ENCODE measurements at places on chromosomes 4 and X.

- no peak for DNase-seq
These were observed 2.7 kb downstream of the CT55 start for GRCh38 chrX:135168486-135168885.

DNA sequence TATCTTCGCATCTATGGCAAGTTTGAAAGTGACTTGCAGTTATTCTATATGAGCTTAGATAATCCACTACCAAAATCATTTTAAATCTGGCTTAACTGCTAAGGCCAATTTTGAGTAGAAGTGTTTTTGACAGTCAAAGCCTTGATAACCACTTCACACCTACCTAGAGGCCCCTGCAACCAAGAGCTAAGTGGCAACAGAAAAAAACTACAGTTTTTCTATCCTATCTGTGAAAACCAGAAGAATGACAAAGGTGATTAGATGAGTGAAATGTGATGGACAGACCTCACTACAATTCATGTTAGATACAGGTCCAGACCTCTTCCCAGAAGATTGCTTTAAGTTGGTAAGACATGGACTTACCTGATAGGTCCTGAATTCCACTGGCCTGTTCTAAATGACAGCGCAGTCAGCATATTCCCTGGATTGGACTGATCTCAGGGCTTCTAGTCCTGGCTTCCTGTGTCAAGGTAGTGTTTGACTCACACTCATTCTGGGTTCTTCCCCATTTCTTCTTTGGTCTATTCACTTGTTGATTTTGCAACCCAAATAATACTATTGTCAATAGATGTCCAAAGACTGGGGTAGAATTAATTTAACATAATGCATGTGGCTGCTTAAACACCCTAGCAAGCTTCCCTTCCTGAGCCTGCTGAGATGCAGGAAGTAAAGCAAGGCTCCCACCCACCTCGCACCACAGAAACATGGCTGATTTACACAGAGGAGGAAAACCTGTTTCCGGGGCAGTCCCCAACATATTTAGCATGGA lies 65.1 kb downstream of the PPP3CA start:
- no peak for DNase-seq

DNA sequence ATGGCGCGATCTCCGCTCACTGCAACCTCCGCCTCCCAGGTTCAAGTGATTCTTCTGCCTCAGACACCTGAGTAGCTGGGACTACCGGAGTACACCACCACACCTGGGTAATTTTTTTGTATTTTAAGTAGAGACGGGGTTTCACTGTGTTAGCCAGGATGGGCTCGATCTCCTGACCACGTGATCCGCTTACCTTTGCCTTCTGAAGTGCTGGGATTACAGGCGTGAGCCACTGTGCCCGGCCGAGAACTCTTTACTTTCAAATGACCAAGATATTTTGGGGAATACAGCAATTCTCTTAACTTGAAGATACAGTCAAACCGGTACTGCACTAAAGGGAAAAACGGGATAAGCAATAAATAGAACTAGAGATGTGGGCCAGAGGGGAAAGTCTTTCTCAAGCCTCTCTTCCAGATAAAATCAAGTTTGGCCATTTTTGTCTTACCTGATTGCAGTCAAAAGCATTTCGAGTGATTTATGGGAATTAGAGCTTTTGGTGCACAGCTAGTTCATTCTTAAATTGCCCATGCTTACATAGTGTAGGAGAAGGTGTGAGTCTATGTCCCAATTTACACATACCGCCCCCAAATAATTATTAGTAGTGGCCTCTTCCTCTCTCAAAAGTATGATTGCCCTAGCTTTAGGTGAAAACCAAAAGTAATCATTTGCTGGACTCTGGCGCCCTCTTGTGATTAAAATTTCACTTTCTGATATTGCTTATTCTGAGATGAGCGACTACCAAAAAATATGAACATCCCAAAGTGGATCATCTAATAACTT lies 53.2 kb upstream of the ABCG2 start:
- peak; percentile 83 for DNase-seq

- no peak for DNase-seq
These were observed 190.6 kb downstream of the PPP3CA start for GRCh38 chr4:101156619-101157310.

DNA sequence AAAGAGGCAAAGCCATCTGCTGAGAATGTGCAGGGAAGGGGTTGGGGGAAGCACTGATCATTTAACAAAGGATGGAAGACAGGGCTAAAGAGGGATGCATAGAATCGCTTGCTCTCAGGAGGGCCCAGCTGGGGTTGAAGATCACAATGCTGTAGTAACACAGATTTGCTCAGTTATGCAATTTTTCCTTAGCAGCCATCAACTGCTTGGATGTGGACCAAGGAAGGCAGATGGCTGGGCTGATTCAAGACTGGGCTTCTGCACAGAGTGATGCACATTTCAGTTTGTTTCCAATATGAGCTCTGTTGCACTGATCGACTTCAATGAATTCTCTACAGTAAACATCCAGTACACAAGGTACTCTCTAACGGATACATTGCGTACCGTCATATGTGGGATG lies 127.8 kb upstream of the TBL1X start:
- DNase-seq = peak; percentile 87

DNA sequence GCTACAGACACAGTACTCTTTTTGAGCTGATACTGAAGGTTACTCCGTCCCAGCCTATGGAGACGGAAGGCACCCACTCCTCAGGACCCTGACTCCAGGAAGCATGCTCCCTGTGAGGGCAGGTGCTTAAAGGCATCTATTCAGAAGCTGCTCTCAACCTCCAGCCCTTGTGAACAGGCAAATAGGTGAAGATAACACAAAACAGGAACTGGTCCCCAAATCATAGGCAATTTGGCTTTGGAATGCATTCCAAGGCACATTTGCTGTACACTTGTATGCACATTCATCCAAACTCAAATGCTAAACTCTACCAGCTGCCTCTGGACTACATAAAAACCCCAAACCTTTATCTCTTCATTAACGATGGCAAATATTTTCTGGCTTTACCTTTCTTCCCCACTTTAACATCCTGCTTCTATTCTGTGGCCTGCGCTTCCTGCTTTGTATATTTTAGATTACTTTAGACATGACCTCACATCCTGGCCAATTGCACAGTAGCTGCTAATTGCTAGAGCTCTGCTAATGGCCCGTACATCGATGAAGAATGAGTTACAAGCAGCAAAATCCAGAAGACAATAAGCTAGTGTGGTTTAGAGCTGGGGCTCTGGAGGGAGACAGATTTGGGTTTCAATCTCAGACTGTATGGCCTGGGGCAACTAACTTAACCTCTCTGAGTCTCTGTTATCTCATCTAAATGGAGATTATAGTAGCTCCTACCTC lies 3.2 kb downstream of the SEL1L3 start:
- DNase-seq = no peak

DNA sequence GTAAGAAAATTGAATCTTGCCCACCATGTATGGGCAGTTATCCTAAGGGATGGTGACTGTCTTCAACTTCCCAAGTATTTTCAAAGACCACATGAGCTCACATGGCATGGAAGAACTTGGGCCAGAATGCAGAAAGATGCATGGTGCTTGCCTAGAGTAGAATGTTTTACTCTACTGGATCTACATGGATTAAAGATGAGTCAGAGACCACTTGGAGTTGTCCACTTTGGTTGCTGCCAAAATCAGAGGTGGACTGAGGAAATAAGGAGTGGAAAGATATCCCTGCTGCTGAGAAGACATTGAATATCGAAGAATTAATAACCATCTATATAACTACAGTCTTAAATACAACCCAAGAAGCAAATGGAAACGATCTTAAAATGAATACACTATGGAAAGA lies 498.1 kb downstream of the NLGN4X start:
- DNase-seq = no peak

- DNase-seq = peak; percentile 16
These were observed 224.5 kb downstream of the TEX13C start for GRCh38 chrX:125544031-125544660.

Measured in tongue (tissue), 3 donors.